Esophagus squamous epithelium (tissue), 5 donors: ENCODE measurements at places on chromosomes 1 and 21.

- DNase-seq = no peak
Observed at GRCh38 chr1:12085643-12086260, 22.6 kb downstream of the TNFRSF8 start.

DNA sequence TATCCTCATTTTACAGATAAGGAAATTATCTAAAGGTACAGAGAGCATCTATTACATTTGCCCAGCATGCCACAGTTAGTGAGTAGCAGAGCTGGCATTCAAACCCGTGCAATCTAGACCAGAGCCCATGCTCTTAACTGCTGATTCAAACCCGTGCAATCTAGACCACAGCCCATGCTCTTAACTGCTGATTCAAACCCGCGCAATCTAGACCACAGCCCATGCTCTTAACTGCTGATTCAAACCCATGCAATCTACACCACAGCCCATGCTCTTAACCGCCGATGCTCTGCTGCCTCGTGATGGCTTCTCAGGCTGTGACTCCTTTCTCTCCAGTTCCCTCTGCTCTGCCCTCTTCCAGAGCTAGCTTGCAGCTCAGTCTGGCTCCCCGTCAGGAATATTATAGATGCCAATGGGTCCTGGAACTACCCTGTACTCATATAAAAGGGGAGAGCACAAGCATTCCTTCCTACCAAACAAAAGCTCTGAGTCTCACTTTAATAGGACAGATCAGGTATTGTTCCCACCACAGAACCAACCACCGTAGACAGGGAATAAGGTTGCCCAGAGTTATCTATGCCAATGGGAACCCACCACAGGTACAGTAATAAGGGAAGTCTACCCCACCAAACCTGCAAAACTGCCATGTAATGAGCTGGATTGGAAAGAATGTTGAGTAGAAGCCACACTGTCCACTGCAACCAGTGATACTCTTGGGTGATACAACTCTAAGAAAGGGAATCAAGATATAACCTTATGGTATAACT lies 78.4 kb downstream of the SMYD3 start:
- DNase-seq = no peak

GRCh38 chr1:110383251-110383990 lies 7.4 kb downstream of the SLC16A4 start:
- no peak for DNase-seq

GRCh38 chr1:8679395-8679800 lies 138.0 kb downstream of the RERE start:
- no peak for DNase-seq

DNA sequence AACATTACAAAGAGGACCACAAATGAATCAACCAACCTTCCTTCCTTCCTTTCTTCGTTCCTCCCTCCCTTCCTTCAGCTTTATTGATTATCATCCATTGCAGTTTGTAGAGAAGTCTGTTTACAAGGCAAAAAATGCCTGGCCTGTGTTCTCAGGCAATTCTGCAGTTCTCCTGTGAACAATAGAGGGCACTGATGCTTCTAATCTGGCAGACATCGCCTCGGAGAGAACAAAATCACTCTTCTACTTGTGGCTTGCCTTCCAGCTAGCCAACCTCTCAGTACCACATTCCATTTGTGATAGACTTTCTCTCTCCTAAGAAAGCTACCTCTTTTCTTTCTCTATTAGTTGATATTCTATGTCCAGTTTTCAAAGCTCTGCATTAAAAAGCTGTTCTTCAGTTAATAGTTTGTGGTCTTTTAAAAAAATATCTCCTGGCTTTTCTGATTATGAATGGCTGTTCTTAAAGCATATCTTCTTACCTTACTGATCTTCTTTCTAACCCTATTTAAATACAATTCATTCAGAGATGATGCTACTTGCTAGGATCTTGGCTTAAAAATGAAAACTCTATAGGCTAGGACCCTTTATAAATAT lies 26.9 kb upstream of the ESRRG start:
- no peak for DNase-seq

GRCh38 chr1:61316493-61316892 lies 234.1 kb downstream of the NFIA start:
- no peak for DNase-seq
